Kidney (tissue), 22 donors: ENCODE measurements at places on chromosomes 4 and X. TPM values are rescaled to one million over a fixed set of nuclear protein-coding genes. Genes with fewer than 3 reads are reported as not detected.
A peak's percentile ranks its signal among the peaks of the same experiment; 100 is the strongest.

Gene ZNF711
- polyA plus RNA-seq: 2.6 TPM

Gene PDE6B
- polyA plus RNA-seq: 10.8 TPM

Gene EDNRA
- polyA plus RNA-seq: 3.2 TPM

Gene CXCL11
- polyA plus RNA-seq: not detected

Gene GDPD2
- polyA plus RNA-seq: 2.5 TPM

Gene TET2
- 1.8 TPM for polyA plus RNA-seq

Gene MGARP
- polyA plus RNA-seq: 4.3 TPM

Gene FRMPD4
- polyA plus RNA-seq: not detected

GRCh38 chr4:40160258-40160657 lies 36.6 kb upstream of the RHOH start:
- H3K27me3 ChIP-seq: no peaks in the 10 kb centered on the region
- H3K4me1 ChIP-seq: no peaks in the 10 kb centered on the region

- no peak overlapping the region for H3K27ac ChIP-seq
- no peak overlapping the region for H3K4me3 ChIP-seq
- DNase-seq: no peak
Observed at GRCh38 chrX:115900425-115900824, 270.1 kb upstream of the AGTR2 start.

GRCh38 chr4:53189011-53189410 lies 176.8 kb downstream of the SCFD2 start:
- no peak overlapping the region for H3K27ac ChIP-seq
- no peaks in the 10 kb centered on the region for H3K27me3 ChIP-seq

GRCh38 chr4:146415829-146416228 lies 105.9 kb downstream of the SLC10A7 start:
- no peaks in the 10 kb centered on the region for H3K36me3 ChIP-seq
- no peaks in the 10 kb centered on the region for H3K27me3 ChIP-seq

DNA sequence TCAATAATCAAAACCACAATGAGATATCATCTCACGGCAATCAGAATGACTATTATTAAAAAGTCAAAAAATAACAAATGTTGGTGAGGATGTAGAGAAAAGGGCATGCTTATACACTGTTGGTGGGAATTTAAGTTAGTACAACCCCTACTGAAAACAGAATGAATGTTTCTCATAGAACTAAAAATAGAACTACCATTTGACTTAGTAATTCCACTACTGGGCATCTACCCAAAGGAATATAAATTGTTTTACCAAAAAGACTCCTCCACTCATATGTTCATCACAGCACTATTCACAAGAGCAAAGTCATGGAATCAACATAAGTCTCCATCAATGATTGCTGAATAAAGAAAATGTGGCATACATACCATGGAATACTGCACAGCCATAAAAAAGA lies 278.1 kb upstream of the ARSJ start:
- no peak overlapping the region for H3K4me3 ChIP-seq
- no peak overlapping the region for H3K27ac ChIP-seq
- H3K36me3 ChIP-seq: no peaks in the 10 kb centered on the region
- H3K4me1 ChIP-seq: no peaks in the 10 kb centered on the region
- DNase-seq: no peak

DNA sequence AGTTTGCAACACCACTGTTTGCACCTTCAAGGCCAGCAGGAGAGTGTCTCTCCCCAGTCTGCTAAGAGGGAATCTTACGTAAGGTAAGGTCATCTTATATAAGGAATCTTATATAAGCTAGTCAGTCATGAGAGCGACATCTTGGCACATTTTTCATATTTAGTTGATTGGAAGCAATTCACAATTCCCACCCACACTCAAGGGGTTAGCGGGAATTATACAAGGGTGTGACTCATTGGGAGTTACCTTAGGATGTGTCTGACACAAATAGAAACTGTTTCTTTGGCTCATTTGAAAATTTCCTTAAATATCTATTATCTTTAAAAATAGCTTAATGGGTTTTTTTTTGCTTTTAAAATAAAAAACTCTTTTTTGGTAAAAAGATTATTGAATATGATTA lies 62.1 kb upstream of the GRPR start:
- H3K27me3 ChIP-seq: no peaks in the 10 kb centered on the region
- no peaks in the 10 kb centered on the region for H3K36me3 ChIP-seq
- H3K27ac ChIP-seq: no peak overlapping the region
- H3K4me1 ChIP-seq: no peaks in the 10 kb centered on the region

DNA sequence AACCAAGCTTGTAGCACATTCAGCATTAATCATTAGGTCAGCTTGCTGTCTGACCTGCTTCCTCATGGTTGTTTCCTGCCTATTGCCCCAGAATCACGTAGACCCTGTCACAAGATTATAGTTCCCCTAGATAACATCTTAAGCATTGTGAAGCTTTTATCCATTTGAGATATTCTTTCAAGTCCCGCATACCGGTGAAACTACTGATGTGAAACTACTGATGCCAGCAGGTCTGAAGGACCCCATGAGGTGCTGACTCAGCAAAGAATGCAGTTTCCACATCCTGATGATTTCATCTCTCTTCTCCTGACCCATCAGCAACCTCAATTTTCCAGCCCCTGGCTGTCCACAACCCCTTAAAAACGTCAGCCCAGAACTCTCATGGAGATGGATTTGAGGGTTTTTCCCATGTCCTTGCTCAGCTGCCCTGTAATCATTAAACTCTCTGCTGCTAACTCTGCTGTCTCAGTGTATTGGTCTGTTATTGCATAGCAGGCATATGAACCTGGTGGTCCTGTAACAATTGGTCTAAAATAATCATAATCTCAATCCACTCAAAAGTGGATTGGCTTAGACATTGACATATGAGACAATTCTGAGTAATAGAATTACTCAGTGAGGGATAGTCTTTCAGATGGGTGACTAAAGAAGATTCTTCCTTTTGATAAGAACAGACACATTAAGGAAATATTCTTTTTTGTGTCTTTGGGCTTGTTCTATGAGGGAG lies 26.3 kb upstream of the UBA6 start:
- DNase-seq: no peak
- no peaks in the 10 kb centered on the region for H3K4me1 ChIP-seq
- H3K4me3 ChIP-seq: no peak overlapping the region
- H3K27me3 ChIP-seq: no peaks in the 10 kb centered on the region
- no peaks in the 10 kb centered on the region for H3K36me3 ChIP-seq
- no peak overlapping the region for H3K27ac ChIP-seq

- no peak overlapping the region for H3K27ac ChIP-seq
- H3K27me3 ChIP-seq: no peaks in the 10 kb centered on the region
- no peak for DNase-seq
- no peaks in the 10 kb centered on the region for H3K4me1 ChIP-seq
- no peak overlapping the region for H3K4me3 ChIP-seq
- no peaks in the 10 kb centered on the region for H3K36me3 ChIP-seq
Observed at GRCh38 chr4:72969976-72970375, 99.5 kb downstream of the COX18 start.

GRCh38 chr4:120314969-120315368 lies 248.3 kb upstream of the MAD2L1 start:
- no peak for DNase-seq
- no peak overlapping the region for H3K27ac ChIP-seq
- no peak overlapping the region for H3K4me3 ChIP-seq
- H3K36me3 ChIP-seq: no peaks in the 10 kb centered on the region

- H3K4me3 ChIP-seq: no peak overlapping the region
- no peaks in the 10 kb centered on the region for H3K36me3 ChIP-seq
- no peak for DNase-seq
- no peak overlapping the region for H3K27ac ChIP-seq
- no peaks in the 10 kb centered on the region for H3K27me3 ChIP-seq
- no peaks in the 10 kb centered on the region for H3K4me1 ChIP-seq
Observed at GRCh38 chr4:167238226-167238625, 3.9 kb upstream of the SPOCK3 start.

GRCh38 chr4:2366252-2367192 lies 51.9 kb downstream of the ZFYVE28 start:
- H3K4me1 ChIP-seq: no peaks in the 10 kb centered on the region
- no peaks in the 10 kb centered on the region for H3K27me3 ChIP-seq
- H3K27ac ChIP-seq: no peak overlapping the region
- DNase-seq: no peak
- no peak overlapping the region for H3K4me3 ChIP-seq

DNA sequence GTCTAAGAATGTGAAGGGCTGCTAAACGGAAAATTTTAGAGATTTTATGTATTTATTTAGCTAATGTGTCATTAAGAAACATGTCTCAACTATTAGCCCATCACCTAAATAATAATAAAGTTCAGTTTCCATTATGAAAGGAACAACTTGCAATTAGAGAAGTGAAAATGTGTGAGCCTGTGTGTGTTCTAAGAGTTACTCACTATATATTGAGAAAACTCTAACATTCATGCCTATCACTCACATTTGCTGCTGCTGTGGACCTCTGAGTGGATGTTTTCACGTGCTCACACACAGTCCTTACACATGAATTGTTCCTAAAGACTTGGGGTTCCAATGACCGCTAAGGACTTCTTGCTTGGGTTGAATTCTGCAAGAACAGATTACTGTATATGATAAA lies 364.0 kb downstream of the TMA16 start:
- H3K4me1 ChIP-seq: no peaks in the 10 kb centered on the region
- H3K4me3 ChIP-seq: no peak overlapping the region

DNA sequence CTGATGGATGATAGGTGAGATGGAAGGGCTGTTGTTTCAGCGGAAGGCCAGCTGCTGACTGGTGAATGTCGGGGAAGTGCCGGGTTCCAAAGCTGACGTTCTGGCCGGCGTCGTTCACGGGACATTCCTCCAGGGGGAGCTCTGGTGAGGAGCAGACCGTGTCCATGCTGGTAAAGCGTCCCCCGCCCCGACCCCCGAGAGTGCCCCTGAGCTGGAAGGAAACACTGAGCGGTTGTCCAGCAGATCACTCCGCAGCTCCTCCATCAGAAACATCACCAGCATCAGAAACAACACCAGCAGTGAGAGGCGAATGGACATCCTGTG lies 18.6 kb upstream of the ADRA2C start:
- H3K4me3 ChIP-seq: no peak overlapping the region
- H3K4me1 ChIP-seq: peaks cover 30% of the 10 kb centered on the region
- no peak overlapping the region for H3K27ac ChIP-seq
- no peaks in the 10 kb centered on the region for H3K36me3 ChIP-seq
- peak; percentile 54 for DNase-seq

DNA sequence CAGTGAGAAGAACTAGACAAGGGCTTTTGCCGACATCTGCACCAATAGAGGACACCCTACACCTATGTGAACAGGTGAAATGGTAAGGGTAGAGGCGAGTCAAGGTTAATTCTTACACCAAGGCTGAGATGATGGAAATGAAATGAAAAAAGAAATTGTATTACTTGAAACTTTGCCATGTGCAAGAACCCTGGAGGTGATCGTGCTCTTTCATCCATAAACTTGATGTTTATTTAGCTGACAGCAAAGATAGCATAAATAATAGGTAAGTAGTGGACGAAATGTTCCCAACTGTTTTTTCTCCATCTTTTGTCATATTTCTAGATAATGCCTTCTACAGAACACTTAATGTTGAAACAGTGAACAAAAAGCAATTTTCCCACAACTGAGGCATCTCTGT lies 162.5 kb downstream of the BANK1 start:
- H3K4me3 ChIP-seq: no peak overlapping the region
- H3K4me1 ChIP-seq: no peaks in the 10 kb centered on the region
- no peak for DNase-seq
- H3K27me3 ChIP-seq: no peaks in the 10 kb centered on the region

- no peak overlapping the region for H3K4me3 ChIP-seq
- DNase-seq: no peak
- no peaks in the 10 kb centered on the region for H3K4me1 ChIP-seq
- no peaks in the 10 kb centered on the region for H3K27me3 ChIP-seq
Observed at GRCh38 chrX:44042751-44043150, 69.6 kb upstream of the NDP start.

DNA sequence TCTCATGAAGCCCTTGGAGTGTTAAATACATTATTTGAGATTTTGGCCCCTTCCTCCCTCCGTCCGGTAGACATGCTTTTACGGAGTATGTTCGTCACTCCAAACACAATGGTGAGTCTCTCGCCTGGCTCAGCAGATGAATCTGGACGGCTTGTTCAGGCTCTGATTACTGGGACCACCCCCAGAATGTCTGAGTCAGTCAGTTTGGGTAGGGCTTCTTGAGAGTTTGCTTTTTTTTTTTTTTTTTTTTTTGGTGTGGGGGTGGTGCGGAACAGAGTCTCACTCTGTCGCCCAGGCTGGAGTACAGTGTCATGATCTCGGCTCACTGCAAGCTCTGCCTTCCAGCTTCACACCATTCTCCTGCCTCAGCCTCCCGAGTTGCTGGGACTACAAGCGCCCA lies 62.4 kb upstream of the MSANTD1 start:
- no peaks in the 10 kb centered on the region for H3K27me3 ChIP-seq
- no peak for DNase-seq
- H3K4me1 ChIP-seq: no peaks in the 10 kb centered on the region
- H3K36me3 ChIP-seq: peaks cover 49% of the 10 kb centered on the region
- H3K27ac ChIP-seq: no peak overlapping the region
- H3K4me3 ChIP-seq: no peak overlapping the region

DNA sequence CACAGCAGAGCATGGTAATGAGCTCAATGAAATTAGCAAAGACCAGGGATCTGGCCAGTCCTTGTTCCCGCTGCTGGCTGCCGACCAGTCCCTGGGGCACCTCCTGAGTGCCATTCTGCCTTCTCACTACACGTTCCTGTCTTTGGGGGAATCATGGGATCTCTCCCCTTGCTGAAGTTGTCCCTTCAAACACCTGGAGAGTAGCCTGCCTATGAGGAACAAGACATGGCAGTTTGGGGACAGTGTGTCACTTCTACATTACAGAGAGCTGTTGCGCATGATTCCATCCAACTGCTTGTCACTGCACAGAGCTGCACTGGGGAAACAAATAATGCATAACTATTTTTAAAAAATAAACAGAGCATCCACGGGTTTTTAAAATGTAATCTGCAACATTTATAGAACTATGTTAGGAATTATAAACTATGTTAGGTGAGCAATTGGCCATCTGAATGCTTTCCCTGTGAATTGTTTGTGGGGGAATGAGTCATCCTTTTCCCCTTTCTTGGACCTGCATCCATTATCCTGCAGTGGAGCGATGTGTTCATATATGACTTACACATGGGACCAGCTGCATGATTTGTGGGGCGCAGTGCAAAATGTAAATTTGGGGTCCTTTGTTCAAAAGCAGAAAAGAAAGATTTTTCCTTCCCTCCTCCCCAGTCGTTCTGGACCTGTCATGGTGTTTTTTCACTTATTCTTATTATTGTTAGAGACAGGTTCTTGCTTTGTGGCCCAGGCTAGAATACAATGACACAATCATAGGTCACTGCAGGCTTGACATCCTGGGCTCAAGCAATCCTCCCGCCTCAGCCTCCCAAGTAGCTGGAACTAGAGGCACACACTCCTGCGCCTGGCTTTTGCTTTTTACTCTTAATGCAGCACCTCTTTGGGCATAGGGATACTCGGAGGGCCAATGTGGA lies 115.0 kb upstream of the TBL1X start:
- no peak overlapping the region for H3K4me3 ChIP-seq
- no peaks in the 10 kb centered on the region for H3K4me1 ChIP-seq
- H3K27me3 ChIP-seq: peaks cover 2% of the 10 kb centered on the region
- H3K36me3 ChIP-seq: no peaks in the 10 kb centered on the region
- no peak for DNase-seq
- no peak overlapping the region for H3K27ac ChIP-seq

GRCh38 chr4:165927815-165928214 lies 54.8 kb downstream of the TLL1 start:
- no peaks in the 10 kb centered on the region for H3K36me3 ChIP-seq
- H3K27ac ChIP-seq: no peak overlapping the region
- no peak overlapping the region for H3K4me3 ChIP-seq
